ENCODE measurements at places on chromosomes 13 and 19.
A peak's percentile ranks its signal among the peaks of the same experiment; 100 is the strongest.

DNA sequence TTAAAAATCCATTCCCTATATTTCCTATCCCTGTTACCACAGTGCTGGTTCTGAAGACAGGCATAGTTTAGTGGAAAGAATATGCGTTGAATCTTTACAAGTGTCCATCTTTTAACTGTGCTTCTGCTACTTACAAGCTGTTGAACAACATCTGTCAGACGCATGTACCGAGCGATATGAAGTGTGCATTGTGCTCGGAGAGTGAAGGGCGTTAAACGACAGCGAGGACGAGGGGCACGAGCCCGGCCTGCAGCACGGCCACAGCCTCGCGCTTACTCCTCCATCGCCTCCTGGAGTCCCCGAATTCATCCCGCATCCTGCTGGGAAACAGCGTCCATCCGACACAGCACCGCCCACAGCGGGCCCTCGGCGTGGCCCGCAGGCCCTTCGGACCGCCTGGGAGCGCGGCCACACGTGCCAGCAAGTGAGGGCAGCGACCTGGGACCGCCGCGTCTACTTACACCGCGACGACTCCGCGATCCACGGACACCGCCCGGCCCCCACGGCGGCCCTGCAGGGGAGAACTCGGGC lies 514 bp downstream of the PCID2 start:
- DNase-seq = no peak

GRCh38 chr13:98232456-98232855 lies 55.4 kb upstream of the RNF113B start:
- no peak for DNase-seq

DNA sequence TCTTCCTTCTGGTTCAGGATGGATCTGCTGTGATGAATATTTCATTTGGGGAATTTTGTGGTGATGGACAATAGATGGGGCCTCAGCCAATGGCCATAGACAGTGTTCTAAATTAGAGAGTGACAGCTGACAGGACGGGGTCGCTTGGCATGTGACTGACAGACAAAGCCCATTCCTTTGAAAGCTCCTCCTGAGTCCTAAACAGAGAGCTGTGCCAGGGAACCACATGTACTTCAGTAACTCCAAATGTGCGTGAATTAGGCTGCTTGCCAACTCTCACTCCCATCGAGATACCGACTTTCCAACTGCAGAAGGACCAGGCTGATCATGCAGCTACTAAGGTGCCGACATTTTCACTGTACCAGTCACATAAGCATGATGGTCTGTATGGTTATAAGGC lies 187.7 kb downstream of the SHISA2 start:
- DNase-seq = no peak

GRCh38 chr13:46577696-46578589 lies 25.0 kb downstream of the LRCH1 start:
- no peak for DNase-seq

DNA sequence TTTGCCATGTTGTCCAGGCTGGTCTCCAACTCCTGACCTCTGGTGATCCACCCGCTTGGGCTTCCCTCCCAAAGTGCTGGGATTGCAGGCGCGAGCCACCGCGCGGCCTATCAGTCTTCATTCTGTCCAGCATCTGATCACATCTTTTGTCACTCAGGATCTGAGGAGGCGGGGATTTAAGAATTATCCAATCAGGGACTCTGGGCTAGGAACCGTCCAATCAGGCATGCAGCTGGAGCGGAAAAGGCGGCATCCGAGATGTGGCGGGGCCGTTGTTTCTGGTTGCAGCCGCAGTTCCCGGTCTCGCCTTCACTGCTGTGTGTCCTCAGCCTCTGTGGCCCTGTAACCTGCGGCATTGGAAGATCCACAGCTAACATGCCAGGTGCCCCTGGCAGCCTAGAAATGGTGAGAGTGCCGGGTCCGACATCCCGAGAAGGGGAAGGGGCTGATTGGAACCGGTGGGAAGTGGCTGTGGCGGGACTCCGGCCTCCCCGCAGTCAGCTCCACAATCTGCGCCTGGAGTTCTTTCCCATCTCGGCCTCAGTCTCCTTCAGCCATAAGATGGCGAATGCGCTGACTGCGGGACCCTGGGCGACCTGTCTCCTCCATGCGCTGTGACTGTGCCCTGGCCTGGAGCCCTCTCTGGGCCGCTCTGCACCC lies at the start of gene ZNF729:
Gene ZNF729, plus strand, starts transcription at position 291 of the 660 bp plus-strand sequence. Its CDS starts 85 bp downstream, at position 376.
- DNase-seq = no peak

DNA sequence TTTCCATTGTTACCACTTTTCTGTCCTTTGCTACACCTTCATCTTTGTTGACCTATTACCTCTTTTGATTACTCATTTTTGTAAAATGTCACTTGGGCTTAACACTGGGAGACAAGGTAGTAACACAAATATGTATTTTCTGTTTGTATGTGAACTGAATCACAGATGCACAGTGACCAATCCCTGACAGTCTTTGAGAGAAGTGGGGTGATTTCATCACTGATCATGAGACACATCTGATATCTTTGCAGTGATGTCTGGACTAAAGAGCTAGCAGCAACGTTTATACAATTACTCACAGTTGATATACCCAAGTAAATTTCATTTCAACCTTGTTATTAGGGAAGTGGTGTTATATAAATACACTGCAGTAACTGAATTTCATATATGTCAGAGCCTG lies 1397.4 kb upstream of the SPRY2 start:
- no peak for DNase-seq

DNA sequence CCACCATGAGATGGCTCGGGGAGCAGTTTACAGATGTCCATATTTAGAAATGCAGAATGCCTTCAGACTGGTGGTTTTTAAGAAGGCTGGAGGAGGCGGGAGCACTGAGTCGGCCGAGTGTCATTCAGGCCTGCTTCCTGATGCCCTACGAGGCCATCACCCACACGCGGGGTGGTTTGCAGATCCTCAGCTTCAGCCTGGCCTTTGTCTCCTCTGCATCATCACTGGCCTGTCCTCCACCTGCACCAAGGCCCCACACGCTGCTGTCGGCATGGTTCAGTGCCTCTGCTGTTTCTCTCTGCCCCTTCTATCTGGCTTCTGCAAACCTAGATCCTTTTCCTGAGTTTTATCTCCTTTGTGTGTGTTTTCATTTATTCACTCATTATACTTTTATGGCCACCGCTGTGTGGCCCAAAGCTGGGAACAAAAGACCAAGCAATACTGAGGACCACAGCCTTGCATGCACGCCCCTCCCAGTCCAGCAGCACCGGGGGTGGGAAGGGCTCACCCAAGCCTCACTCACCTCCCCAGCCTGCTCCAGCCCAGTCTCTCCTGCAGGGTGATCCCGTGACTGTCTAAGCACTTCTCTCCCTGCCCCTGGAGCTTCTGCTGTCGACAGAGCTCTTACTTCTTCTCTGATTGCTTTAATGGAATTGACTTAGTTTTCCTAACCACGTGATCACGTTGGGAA lies 240.8 kb downstream of the TEX29 start:
- no peak for DNase-seq

DNA sequence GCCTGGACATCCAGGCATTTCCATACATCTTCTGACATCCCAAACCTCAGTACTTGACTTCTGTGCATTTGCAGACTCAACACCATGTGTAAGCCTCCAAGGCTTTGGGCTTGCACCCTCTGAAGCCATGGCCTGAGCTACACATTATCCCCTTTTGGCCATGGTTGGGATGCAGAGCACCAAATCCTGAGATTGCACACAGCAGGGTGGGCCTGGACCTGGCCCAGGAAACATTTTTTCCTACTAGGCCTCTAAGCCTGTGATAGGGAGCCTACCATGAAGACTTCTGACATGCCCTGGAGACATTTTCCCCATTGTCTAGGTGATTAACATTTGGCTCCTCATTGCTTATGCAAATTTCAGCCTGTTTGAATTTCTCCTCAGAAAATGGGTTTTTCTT lies 853.4 kb upstream of the SPRY2 start:
- no peak for DNase-seq

- DNase-seq = peak; percentile 60
Measured at GRCh38 chr19:3175781-3176714, 2.5 kb upstream of the S1PR4 start.

GRCh38 chr13:94256721-94257120 lies 222.8 kb downstream of the DCT start:
- DNase-seq = no peak

GRCh38 chr19:17041976-17042375 lies 15.4 kb upstream of the CPAMD8 start:
- no peak for DNase-seq

DNA sequence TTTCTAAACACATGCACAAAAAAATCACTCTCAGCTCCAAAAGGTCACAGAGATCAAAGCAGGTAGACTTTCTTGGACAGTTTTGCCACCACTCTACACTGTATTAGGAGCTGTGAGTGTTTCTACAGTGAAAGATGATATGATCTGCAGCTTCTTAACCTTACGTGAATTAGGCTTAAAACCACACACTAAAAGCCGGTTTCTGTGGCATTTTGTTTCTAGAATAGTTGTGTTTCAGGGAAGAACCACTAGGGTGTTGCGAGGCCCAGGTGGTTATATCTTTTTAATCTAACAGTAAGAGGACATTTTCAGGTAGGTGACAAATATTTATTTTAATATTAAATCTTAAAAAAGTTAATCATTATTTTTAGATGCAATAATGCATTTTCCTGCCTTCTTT lies 216.4 kb downstream of the KLF5 start:
- DNase-seq = peak; percentile 3

DNA sequence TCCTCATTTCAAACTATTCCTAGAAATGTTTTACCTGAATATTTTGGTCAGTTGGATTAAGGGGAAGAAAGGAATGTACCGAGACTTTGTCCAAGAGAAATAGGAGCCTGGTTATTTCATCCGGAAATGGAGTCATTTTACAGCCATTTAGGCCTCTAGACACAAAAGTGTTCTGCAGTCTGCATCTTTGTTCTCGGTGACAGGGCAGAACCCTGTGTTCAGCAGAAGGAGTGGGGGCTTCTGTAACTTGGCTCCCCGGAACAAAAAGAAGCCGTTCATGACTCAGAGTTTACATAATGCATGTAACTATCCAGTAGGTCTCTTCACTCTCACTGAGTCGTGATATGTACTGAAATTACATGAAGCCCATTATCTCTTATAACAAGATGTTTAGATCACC lies 21.6 kb upstream of the FNDC3A start:
- DNase-seq = no peak

DNA sequence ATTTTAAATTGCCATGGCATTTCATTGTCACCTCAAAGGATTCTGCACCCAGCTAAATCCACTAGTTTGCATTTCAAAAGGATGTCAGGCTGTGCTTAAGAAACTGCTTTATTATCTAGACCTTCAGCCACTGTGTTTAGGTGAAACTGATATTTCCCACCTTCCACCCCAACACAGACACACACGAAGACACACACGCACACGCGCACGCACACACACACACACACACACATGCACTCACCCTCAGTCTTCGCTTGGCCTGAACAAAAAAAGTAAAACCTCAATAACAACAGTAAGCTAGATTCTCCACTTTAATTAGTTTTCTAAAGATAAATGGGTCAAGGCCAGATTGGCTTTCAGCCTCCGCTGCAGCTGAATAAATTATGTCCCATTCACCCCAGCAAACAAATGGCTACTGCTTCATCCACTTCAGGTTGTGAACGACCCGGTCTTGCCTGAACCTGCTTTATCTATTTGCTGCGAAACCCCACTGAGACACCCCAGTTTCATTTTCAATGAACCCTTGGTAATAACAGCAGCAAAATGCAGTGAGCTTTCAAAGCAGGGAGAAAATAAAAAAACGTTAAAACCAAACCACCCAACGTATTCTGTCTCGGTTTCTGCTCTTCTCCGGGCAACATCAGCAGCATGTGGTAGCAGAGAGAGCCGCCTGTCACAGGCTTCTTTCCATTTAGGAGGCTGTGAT lies 166.8 kb downstream of the DCT start:
- no peak for DNase-seq

DNA sequence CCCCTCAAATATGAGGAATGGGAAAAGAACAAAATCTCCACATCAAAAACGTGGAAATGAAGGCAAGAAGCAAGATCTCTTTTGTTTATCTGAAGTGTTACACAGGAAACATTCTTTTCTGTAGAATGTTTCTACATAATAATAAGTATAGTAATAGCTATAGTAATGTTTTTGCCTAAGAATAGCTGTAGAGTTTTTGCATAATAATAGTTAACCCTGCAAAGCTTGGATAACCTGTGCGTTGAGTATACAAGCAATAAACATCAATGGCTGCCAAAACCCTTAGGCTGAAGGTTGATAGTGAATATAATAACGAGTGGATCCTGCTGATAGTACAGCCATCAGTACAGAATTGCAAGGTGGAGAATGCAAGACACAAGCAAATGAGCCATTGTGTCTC lies 11.1 kb upstream of the LILRA5 start:
- no peak for DNase-seq

- DNase-seq = no peak
Measured at GRCh38 chr19:1907563-1908363, 2.6 kb downstream of the ADAT3 start.

- no peak for DNase-seq
Measured at GRCh38 chr13:110546378-110546777, 15.1 kb downstream of the RAB20 start.

DNA sequence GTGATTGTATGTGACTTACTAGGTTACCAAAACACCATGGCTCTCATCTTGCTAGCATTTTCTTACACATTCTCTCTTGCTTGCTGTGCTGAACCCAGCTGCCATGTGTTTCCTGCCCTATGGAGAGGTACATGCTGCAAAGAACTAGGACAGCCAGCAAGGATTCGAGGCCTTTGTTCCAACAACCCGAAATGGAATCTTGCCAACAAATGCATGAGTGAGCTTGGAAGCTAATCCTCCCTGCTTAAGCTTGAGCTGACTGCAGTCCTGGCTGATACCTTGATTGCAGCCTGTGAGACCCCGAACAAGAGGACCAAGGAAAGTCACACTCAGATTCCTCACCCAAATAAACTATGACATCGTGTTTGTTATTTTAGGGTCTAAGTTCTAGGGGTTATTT lies 651.2 kb downstream of the SLITRK6 start:
- no peak for DNase-seq

- peak; percentile 20 for DNase-seq
Measured at GRCh38 chr13:96053003-96053703, at the start of gene UGGT2. UGGT2 (minus strand) TSS chr13:96053401; CDS start chr13:96053312, 89 bp downstream.

- DNase-seq = no peak
Measured at GRCh38 chr13:110921695-110922094, 6.8 kb upstream of the ANKRD10 start.

DNA sequence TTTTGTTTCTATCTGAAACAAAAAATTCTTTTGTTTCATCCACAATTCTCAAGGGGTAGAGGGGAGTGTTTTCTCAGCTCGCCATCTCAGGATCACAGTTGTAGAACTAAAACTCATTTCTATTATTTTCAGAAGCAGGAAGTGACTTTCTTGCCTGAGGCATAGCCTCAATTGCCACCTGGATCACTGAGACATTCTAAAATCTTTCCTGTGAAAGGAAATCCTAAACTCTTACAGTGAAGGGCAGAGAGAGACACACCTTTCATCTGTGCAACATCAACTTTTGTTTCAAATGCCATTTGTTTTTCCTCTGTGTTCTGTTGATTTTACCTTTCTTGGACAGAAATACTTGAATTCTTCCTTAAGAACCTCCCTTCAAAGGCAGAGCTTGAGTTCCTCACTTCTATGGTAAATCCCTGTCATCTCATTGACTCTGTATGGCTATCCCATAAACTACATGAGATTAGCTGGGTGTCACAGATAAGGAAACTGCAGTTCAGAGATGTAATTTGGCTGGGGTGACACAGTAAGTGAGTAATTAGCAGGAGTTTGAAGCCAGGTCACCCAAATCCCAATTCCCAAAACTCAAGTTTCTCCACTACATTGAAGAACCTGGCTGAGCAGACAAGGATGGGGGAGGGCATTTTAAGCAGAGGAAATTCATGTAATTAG lies 224.4 kb upstream of the HTR2A start:
- DNase-seq = no peak

GRCh38 chr19:53102756-53103233 lies 427 bp downstream of the ZNF160 start:
- DNase-seq = peak; percentile 42

GRCh38 chr13:73261739-73262216 lies 203.0 kb downstream of the KLF5 start:
- DNase-seq = no peak
